ENCODE measurements at places on chromosomes 3 and 15.

DNA sequence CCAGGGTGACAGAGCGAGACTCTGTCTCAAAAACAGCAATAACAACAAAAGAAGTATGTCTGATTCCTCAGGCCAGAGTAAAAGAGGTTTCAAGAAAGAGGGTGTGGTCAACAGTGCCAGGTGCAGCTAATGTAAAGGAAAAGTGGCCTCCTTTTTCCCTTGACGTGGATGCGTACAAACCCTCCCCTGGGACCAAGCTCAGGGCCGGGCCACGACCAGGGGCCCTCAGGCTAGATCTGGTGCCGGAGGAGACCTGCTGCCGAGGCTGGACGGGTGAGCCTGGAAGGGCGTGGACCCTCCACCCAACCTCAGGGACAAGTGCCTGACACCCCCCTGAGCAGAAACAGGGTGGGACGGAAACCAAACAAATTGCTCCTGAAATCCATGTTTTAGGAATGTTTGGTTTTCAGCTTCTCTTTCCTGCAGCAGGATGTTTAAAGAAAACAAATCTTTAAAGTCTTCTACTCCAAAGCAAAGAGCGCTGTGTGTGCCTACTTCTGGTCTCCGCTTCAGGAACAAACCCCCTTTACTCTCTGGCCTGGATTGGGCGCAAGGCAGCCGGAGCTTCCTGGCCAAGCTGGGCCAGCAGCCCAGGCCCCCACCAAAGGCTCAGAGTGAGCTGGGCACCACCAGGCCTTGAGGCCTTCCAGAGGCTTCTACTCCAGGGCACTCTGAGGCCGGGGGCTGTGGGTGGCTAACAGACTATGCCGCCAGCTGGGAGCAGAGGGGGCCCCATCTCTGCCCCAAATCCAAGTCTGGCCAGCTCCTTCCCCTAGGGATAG is 21.4 kb downstream of the ZDHHC19 start:
- no peak overlapping the region for H3K4me3 ChIP-seq
- H3K27me3 ChIP-seq: no peaks in the 10 kb centered on the region
- no peaks in the 10 kb centered on the region for H3K4me1 ChIP-seq
- H3K27ac ChIP-seq: no peak overlapping the region

- H3K36me3 ChIP-seq: no peaks in the 10 kb centered on the region
- no peak overlapping the region for H3K4me3 ChIP-seq
- no peak for DNase-seq
- peak overlapping the region; percentile 42 for H3K27ac ChIP-seq
- H3K4me1 ChIP-seq: peaks cover 7% of the 10 kb centered on the region
These were observed 217.2 kb upstream of the CFAP20DC start for GRCh38 chr3:59267021-59267420.

DNA sequence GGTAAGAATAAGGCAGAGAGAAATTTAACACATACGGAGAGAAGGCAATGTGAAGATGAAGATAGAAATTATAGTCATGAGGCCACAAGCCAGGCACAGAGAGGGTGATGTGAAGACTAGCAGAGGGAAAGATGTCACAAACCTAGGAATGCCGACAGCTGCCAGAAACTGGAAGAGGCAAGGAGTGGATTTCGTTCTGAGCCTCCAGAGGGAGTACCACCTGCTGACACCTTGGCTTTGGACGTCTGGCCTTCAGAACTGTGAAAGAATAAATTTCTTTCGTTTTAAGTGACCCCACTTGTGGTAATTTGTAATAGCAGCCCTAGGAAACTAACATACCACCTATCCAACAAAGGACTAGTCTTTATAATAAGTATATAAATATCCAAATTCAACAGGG is 5.0 kb upstream of the SGO1 start:
- no peak overlapping the region for H3K27ac ChIP-seq
- no peak overlapping the region for H3K4me3 ChIP-seq
- H3K4me1 ChIP-seq: no peaks in the 10 kb centered on the region
- H3K27me3 ChIP-seq: no peaks in the 10 kb centered on the region
- no peak for DNase-seq

DNA sequence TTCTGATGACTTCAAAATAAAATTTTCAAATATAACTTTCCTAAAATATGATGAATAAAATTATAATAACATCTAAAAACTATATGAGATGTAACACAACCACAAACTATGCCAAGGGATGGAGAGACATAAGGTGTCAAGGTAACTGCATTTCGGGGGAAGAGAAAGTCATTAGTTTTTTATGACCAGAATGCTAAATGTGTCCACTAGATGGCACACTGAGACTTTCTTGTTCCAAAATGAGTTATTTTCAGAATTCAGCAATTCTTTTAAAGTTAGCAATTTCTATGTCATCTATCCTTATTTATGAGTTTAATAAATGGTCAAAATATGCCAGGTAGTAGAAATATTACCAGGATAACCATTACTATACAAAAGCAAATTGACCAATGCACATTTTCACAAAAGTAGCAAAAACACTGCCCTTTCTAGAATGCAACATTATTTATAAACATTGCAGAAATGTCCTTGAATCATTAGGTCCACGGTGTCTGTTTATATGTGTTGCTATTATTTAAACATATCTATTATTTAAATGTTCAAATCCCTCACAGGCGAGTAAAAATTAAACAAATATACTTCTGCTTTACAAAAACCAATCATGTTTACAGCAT is 374.2 kb downstream of the PLCL2 start:
- H3K36me3 ChIP-seq: no peaks in the 10 kb centered on the region
- peak; percentile 79 for DNase-seq
- H3K27me3 ChIP-seq: no peaks in the 10 kb centered on the region
- H3K27ac ChIP-seq: no peak overlapping the region
- no peak overlapping the region for H3K4me3 ChIP-seq
- H3K4me1 ChIP-seq: peaks cover 2% of the 10 kb centered on the region

DNA sequence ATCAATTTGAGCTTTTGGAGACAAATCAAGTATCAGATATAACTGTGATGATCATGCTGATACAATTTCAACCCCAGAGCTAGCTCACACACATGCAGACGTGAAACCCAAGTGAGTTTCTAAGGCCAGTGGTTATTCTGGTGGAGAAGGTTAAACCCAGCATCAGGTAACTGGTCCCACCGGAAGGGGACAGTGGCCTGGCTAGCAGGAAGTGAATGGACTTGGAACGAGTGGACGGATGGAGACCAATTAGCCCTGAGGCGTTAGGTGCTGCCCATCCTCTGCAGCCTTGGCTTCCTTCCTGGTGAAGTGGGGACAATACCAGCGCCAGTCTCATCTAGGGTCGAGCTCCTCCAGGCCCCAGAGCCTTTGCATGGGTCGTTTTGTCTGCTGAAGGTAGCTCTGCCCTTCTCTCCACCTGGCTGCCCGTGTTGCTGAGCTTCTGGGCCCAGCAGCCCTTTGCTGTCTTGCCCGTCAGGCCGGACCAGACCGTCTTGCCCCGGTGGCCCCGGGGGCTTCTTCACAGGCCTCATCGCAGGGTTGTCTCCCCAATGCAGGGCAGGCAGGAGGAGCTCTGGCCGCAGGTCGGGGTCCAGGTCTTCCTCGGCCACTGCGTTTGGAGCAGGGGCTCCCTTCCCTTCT is 915 bp upstream of the KCTD6 start:
- no peak overlapping the region for H3K4me3 ChIP-seq
- no peaks in the 10 kb centered on the region for H3K27me3 ChIP-seq
- H3K4me1 ChIP-seq: peaks cover 6% of the 10 kb centered on the region
- DNase-seq: peak; percentile 37
- no peaks in the 10 kb centered on the region for H3K36me3 ChIP-seq

- peaks cover 26% of the 10 kb centered on the region for H3K27me3 ChIP-seq
- H3K27ac ChIP-seq: no peak overlapping the region
- H3K36me3 ChIP-seq: no peaks in the 10 kb centered on the region
These were observed 911 bp downstream of the RFTN1 start for GRCh38 chr3:16512435-16513140.

- no peak for DNase-seq
- no peak overlapping the region for H3K4me3 ChIP-seq
- no peak overlapping the region for H3K27ac ChIP-seq
- no peaks in the 10 kb centered on the region for H3K4me1 ChIP-seq
- H3K27me3 ChIP-seq: no peaks in the 10 kb centered on the region
These were observed 365.2 kb downstream of the TUSC7 start for GRCh38 chr3:117074826-117075225.

DNA sequence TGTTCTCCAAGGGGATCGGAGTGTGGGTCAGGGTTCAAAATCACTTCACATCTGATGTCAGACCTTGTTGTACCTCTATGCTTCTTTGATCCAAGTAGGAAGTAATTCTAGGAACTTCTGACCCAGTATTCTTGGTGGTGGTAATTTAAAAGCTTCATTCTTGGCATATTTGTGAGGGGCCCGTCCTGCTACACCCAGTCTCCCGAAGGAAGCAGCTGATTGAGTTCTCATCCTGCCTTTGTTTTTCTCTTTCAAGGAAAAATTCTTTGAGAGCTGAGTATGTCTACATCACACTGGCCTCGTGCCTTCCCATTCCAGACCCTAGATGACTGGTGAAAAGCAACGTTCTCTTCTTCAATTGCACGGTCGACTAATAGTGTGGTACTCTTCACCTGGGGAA is 234.4 kb upstream of the TPRG1 start:
- DNase-seq: no peak
- H3K36me3 ChIP-seq: no peaks in the 10 kb centered on the region
- H3K4me3 ChIP-seq: no peak overlapping the region
- H3K27ac ChIP-seq: no peak overlapping the region
- H3K27me3 ChIP-seq: no peaks in the 10 kb centered on the region

All from trophoblast cell (in vitro differentiated cells and primary cell).